ENCODE measurements at places on chromosomes 2 and 18.

GRCh38 chr2:147910990-147911473 lies 66.2 kb downstream of the ACVR2A start:
- DNase-seq = peak; percentile 63

DNA sequence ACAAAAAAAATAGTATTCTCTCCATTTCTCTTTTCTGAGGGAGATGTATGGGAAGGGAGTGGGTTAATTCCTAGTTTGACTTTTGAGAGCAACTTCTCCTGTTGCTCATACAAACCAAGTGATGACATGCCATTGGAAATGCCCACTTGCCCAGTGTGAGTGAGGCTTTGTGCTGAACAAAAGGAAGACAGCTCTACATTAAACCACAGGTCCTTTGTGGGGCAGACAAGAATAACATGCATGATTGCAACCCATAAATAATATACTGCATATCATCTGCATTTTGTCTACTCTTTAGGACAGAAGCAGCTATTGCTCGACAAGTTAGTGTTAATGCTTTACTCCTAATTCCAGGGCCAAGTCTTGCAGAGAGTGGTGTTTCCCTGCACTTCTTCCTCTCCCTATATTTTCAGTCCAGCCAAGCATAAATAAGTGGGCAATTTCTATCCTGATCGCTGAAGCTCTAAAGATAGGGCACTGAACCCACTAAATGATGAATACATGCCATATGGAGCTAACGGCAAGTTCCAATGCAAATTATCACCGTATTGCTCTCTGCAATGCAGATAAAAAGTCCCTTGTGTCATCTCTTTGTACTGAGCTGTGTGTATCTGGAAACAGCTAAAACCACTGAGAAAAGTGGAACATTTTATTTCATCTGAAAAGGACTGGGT lies 19.4 kb upstream of the EHBP1 start:
- no peak for DNase-seq

DNA sequence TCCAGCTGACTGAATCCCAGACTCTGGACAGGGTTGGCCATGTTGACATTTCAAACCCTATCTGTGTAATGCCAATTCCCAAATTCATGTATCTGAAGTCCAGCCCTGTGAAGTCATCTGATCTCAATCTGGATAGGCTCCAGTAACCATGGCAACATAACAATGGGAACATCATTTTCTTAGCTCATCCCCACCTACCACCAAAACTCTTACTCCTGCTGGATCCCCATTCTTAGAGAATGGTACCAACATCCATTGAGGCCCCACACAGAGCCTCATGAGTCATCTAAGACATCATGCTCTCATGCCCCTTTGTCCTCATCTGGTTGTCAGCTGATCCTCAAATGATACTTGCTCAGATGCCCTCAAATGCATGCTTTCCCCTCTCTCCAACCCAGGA lies 58.9 kb upstream of the TEX51 start:
- no peak for DNase-seq

DNA sequence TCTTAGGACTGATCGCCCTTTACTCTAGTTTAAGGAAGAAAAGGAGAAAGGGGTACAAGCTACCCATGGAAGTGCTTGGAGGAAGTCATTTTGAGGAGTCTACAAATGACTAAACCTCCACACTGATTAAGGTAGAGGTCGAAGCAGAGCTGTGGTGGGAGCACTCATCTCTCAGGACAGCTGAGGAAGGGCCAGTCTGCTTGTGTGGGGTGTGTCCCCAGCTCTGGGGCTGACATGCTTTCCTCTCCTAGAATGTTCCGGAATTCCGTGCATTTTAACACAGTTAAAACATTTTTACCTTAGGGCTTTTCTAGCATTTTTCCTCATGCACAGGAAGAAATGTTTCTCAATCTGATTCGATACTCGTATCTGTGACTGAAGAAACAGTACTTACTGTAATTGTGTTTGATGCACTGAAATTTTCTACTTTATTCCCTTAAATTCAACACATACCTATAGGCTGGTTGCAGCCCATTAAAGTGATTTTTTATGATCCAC lies 135.1 kb downstream of the NCK2 start:
- DNase-seq = no peak

GRCh38 chr2:154697418-154698252 lies 860 bp upstream of the KCNJ3 start:
- no peak for DNase-seq

DNA sequence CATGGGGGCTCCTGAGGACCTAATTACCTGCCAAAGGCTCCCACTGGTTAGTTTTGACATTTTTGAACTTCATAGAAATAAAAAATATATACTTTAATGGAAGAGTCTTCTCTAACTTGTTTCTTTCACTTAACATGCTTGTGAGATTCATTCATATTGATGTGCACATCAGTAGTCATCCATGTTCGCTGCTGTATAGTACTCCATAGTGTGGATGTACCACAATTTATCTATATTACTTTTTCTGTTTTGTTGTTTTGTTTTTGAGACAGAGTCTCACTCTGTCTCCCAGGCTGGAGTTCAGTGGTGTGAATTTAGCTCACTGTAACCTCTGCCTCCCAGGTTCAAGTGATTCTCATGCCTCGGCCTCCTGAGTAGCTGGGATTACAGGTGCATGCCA lies 22.8 kb upstream of the EMILIN2 start:
- no peak for DNase-seq

DNA sequence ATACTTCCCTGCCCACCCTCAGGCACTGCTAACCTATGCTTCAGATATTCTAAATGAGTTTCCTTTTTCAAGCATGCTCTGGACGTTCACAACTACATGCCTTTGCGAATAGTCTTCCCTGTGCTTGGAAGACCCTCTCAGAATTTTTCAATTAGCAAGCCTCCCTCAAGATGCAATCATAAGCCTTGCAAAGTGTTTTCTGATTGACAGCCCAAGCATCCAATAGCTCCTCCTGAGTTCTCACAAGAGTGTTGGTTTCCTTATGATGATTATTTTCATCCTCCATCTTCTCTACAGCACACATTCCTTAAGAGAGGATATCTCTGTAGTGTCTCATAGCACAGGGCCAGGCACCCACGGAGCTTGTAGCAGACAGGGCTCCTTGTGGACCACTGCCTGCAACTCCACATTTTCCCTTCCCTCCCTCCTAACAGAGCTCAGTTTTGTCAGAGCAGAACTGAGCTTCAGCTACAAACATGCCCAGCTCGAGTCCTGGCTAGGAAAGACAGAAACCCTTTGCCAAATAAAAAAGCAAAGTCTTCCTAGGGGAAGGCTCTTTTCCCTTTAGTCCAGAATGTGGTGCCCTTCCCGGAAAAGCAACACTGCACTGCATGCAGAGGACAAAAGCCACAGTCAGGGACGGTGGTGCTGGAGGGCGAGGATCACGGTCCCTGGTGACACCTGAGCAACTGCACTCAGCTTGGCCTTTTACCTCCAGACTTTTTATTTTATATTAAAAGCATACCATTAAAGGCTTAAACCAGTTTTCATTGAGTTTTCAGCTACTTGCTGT lies 819.8 kb upstream of the ID2 start:
- no peak for DNase-seq

GRCh38 chr2:179123272-179123662 lies 73.3 kb upstream of the CCDC141 start:
- no peak for DNase-seq

GRCh38 chr2:215364157-215365155 lies 52.6 kb downstream of the ATIC start:
- no peak for DNase-seq

DNA sequence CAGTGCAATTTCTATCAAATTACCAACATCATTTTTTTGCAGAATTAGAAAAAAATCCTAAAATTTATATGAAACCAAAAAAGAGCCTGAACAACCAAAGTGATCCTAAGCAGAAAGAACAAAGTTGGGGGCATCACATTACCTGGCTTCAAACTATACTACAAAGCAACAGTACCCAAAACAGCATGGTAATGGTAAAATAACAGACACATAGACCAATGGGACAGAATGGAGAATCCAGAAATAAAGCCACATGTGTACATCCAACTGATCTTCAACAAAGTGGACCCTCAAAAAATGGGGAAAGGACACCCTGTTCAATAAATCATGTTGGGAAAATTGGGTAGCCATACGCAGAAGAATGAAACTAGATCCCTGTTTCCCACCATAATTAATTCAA lies 245.7 kb upstream of the CTAGE1 start:
- DNase-seq = no peak

- no peak for DNase-seq
These were observed 64.8 kb downstream of the ARHGAP25 start for GRCh38 chr2:68799140-68800026.

GRCh38 chr18:12397254-12397653 lies 10.5 kb upstream of the PRELID3A start:
- no peak for DNase-seq

- no peak for DNase-seq
These were observed 18.5 kb downstream of the PSTPIP2 start for GRCh38 chr18:46053368-46054095.

GRCh38 chr18:56569416-56569815 lies 69.0 kb downstream of the TXNL1 start:
- no peak for DNase-seq

DNA sequence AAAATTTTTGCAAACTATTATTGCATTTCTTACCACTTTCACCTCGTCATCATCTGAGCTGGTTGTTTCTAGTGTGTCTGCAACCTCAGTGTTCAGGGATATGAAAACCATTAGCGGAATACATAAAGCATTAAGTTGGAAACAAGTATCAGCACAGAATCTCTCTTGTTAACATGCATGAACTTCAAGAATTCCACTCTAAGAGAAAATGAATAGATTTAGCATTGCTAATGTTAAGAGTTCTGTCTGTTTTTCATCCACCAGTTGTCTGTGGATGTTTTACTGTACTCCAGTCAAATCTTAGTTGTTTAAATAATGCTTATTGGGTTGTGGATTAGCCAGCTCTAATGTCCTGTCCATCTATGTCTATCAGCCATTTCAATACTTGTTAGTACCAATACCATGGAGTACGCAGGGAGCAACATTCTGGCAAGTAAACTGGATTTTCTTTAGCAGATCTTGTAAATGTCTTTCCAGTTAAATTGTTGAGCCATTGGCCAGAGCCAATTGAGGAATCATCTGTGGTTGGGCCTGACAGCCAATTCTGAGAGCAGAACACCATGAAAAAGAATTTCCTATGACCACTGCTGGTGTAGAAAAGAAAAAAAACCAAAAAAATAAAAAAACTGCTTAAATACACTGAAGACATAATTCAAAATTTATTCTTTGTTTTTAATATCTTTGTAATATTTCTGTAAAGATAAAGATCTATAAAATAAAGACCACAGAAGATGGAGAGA lies 82.5 kb downstream of the SLC8A1 start:
- no peak for DNase-seq

DNA sequence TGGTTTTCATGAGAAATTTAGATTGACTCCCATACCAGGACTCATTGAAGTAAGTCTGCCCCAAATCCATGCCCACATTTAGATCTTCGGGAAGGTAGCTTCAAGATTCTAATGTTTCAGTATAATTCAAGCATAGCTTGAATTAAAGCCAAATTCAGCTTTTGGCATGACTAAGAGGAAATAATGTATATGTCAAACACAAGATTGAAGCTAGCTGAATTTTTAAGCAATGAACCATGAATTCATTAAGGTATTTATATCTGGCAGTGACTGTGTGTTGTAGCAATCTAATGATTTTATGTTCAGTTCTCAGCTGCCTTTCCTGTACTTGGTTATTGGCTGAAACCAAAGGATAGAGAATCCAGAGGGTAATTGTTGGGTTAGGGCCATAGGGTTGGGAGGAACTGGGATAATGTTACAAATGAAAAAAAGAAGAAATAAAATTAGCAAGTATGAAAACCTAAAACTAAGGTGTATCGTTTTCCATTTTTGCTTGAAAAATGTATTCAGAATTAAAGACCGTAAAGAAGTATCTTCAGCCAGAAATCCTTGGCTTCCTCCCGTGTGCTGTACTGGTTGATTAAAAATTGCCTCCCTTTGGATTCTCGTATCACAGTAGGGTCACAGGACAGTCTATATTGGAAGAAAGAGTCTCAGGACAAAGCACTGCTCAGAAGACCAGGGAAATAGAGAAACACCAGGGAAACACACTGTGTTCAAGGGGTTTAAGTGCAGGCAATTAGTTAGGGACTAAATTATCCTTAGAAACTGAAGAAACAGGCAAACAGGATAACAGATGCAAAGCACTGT lies 119.0 kb upstream of the FN1 start:
- no peak for DNase-seq

GRCh38 chr18:79664525-79665125 lies 15.0 kb upstream of the CTDP1 start:
- peak; percentile 80 for DNase-seq

DNA sequence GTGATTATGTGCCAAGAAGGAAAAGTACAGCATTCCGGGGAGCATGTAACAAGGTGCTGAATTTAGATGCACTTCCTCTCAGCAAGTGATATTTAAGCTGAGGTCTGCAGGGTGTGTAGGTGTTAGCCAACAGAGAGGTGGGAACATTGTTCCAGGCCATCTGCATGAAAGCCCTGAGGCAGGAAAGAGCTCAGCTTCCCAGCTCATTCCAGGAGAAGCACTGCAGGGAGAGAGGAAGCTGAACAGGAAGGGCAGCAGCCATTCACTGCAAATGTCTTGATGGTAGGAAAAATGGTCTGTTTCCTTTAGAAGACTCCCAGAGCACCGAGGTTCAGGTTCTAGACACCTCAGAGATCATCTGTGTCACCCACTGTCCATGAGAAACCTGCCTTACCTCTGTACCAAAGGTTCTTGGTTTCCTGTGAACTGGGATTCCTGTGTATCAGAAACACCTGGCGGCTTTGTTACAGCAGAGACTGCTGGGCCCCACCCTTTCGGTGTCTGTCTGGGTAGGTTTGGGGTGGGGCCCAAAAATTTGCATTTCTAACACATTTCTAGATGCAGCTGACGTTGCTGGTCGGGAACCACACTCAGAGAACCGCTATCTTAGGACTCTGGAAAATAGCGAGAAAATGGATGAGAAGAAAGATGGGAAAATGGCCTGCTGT lies 84.0 kb downstream of the RTN4 start:
- no peak for DNase-seq

GRCh38 chr2:79982445-79982844 lies 322.1 kb downstream of the LRRTM1 start:
- no peak for DNase-seq

GRCh38 chr2:233250985-233251305 lies 528 bp upstream of the ATG16L1 start:
- DNase-seq = no peak

GRCh38 chr18:61917818-61918217 lies 25.0 kb upstream of the RNF152 start:
- DNase-seq = no peak

DNA sequence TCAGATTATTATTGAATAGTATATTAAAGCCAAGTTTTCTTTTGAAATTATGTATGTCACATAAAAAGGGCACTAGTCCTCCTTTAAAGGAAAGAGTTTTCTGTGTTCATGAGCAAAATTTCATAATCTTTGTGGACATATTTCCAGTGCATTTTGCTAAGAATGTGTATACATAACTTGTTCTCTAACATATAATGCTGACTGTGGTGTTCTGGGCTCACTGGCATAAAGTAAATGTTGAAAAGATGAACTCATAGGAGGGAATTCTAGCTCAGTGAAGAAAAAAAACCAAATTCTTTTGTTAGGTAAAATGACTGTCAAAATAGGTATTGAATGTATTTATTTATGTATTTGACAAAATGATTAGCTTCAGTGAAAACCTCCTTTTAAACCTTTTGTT lies 6.2 kb downstream of the KCNJ13 start:
- no peak for DNase-seq
